Prostate gland (tissue), 2 donors: ENCODE measurements at places on chromosomes 12 and 14.

DNA sequence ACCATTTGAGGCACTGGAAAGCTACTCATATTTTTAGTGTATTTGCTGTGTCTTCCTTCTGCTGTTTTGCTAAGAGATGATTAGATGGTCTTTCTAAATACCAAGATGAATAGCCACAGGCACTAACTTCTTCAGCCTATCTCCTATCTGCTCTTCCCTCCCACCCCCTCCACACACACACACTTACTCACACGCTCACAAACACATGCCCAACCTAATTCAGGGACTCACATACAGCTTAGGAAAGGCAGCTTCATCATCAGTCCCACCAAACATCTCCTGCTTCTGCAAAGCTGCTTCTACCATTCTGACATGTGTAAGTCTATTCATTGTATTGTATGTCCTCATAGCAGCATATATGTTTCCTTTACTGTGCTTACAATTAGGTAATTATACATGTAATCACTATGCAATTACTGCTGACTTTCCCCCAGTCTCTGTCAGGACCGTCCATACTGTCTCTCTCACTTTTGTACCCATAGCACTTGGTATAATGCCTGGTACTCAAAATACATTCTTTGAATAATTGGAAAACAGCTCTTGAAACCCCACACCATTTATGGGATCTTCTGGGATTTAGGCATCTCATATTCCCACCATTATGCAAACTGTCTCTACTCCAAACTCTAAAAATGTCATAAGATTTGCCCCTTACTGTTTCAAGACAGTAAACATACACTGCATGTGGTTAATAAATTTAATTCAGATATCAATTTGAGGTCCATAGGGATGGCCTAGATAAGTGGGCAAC lies 83.3 kb upstream of the HIF1A start:
- DNase-seq, result no peak

GRCh38 chr12:47267571-47267970 lies 187.8 kb upstream of the AMIGO2 start:
- peak; percentile 21 for DNase-seq

GRCh38 chr12:32395026-32395425 lies 4.3 kb upstream of the FGD4 start:
- no peak for DNase-seq

GRCh38 chr12:1977588-1977987 lies 26.7 kb downstream of the DCP1B start:
- no peak for DNase-seq

DNA sequence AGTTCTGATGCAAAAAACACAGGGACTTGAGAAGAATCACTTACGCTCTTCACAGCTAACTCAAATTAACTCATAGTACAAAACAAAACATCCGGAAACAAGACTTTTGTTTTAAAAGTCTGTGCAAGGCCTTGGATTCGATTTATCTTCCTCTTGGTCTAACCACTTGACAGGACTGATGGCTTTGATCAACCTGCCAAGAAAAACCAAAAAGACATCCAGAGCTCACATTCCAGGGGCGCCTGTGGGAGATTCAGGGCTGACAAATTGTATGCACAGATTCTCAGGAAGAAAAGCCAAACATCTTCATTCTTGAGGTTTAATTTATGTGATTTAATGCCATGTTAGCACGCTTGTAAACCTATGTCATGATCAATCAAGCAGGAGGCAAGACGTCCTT lies 129.1 kb upstream of the TMCC3 start:
- no peak for DNase-seq
